ENCODE measurements at places on chromosomes 3 and 15.

DNA sequence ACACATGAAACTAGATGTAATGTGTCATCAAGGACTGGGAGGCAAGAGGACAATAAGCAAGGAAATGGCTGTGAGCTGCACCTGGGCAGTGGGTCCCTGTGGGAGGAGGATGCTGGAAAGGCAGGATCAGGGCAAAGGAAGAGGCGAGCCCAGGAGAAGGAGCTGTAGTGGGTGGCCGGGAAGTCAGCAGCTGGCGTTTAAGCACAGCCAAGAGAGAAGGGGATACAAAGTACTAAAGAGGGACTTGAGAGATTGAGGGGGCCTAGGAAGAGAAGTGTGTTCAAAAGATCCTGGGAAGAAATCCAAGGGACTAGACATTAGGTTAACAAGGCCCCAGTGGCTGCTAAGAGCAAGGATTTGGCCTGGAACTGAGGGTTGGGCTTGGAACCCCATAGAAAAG is 188.5 kb upstream of the SLC24A5 start:
- no peak for DNase-seq

DNA sequence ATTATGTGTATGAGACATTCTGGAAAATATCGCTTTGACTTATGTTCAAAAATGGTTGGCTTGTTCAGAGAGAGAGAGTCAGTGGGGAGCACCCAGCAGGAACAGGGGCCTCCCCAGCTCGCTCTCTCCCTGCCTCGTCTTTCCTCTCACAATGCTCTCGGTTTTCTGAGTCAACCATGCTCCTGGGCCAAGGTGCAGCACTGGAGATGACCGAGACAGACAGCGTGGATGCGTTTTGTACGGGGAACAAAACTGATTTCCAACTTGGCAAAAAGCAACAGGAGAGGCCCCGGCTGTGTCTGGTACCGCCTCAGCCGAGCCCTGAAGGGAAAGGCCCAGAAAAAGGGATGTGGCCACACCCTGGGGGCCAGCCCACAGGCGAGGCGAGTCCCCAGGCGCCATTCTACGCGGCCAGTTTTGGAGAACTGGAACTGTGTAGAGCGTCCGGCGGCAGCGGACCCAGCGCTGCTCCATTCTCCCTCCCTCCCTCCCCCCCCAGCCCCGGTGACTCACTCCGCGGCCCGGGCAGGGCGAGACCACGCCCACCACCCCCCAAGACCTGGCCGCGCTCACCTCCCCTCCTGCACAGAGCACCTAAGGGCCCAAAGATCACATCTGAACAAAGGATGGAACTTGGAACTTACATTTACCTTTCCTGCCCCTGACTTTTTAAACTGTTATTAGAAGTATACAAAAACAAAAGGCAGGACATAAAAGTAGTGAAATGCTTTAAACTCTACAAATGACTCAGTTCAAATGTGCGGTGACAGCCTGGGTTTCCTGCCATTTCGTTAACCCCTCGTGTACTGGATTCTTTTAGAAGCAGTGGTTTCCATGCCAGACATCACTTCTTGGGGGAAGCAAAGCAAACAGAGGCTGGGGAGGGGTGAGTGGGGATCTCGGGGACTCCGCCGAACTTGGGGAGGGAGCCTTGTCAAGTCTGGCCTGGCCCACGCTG is 12.7 kb downstream of the ATP10A start:
- peak; percentile 60 for DNase-seq

- DNase-seq: no peak
Observed at GRCh38 chr3:125213364-125213755, 812 bp upstream of the SLC12A8 start.

GRCh38 chr3:11379824-11380701 is 107.9 kb downstream of the ATG7 start:
- DNase-seq: no peak

DNA sequence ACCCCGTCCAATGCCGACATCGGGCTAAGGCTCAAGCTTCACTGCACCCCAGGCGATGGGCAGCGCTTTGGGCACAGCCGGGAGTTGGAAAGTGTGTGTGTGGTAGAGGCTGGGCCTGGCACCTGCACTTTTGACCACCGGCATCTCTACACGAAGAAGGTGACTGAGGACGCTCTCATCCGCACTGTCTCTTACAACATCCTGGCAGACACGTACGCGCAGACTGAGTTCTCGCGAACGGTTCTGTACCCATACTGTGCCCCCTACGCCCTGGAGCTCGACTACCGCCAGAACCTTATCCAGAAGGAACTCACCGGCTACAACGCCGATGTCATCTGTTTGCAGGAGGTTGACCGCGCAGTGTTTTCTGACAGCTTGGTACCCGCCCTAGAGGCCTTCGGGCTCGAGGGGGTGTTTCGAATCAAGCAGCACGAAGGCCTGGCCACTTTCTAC is 1.0 kb downstream of the PDE12 start:
- DNase-seq: peak; percentile 6

DNA sequence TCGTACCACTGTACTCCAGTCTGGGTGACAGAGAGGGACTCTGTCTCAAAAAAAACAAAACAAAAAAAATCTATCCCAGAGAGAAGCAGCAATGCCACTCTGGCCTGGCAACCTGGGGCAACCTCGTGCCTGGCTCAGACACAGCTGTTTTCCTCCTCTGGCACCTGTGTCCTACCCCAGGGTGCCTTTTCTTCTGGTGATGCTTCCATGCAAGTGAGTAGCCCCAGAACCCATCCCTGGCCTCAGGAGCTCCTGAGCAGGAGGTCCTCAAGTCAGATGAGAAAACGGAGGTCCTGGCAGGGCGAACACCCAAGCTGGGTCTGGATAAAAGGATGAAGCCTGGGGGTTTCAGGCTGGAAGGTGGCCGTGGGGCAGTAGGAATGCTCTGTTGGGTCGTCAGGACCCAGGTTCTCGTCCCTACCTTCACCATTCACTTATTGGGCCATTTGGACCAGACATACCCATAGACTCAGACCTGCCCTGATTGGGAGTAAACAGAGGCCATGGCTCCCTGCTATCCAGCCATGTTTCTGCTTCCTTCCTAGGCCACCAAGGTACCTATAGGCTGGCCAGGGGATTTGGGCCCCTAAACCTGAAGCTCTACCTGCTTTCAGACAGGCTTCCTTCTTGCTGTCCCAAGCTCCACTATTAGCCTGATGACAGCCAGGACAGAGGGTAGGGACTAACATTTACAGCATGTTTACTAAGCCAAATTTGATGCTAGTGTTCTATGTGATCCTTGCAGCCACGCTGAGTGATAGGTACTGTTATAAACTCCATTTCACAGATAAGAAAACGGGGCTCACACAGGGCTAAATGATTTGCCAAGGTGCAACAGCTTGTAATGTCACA is 102.2 kb downstream of the DAPK2 start:
- no peak for DNase-seq

GRCh38 chr3:180421721-180422120 is 180.2 kb upstream of the TTC14 start:
- no peak for DNase-seq

GRCh38 chr15:26261413-26261812 is 398.3 kb upstream of the ATP10A start:
- no peak for DNase-seq

DNA sequence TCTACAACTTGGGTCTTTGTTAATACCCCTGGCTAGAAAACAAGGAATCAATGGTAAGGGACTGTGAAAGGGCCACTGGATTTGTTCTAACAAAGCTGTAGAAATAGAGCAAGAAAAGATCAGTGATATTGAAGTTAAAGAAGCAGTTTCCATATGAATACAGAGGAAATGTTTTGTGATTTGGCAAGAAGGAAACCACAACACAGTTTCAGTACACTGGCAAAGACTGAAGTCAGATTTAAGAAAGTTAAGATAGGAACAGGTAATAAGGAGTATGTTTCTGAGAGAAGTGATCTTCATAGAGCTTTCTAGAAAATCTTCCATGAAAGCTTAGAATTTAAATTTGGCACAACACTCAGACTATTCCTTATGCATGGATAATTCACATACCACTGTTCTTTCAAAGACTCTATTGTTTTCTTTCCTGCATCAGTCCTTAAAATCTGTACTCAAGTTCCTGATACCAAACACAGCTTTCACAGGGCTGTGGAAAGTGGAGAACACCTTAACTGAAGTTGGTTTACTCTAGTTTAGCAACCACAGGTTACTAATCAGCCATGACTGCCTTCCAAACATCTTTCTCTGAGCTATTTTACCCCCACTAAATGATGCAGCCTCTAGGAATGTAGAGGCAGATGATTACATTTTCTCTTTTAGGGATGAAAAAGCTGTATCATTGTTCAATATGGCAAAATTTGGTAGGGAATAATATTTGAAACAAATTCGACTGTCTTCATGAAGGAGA is 32.4 kb upstream of the ALCAM start:
- DNase-seq: no peak

DNA sequence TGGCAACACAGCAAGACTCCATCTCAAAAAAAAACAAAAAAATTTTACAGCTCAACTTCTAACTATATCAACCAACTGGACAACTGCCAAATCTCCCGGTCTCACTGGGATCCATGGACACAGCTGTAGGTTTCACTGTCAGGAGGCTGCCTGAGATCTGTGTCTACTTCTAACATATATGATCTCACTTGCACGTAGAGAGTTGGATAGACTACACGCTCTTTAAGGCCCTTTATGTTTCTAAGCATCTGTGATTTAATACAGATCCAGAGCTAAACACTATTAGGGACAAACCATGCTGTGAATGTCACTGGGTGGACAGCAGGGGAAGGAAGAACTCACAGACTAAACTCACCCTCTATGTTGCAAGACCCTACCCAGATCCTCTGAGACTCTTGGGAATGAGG is 13.0 kb upstream of the APOD start:
- no peak for DNase-seq

DNA sequence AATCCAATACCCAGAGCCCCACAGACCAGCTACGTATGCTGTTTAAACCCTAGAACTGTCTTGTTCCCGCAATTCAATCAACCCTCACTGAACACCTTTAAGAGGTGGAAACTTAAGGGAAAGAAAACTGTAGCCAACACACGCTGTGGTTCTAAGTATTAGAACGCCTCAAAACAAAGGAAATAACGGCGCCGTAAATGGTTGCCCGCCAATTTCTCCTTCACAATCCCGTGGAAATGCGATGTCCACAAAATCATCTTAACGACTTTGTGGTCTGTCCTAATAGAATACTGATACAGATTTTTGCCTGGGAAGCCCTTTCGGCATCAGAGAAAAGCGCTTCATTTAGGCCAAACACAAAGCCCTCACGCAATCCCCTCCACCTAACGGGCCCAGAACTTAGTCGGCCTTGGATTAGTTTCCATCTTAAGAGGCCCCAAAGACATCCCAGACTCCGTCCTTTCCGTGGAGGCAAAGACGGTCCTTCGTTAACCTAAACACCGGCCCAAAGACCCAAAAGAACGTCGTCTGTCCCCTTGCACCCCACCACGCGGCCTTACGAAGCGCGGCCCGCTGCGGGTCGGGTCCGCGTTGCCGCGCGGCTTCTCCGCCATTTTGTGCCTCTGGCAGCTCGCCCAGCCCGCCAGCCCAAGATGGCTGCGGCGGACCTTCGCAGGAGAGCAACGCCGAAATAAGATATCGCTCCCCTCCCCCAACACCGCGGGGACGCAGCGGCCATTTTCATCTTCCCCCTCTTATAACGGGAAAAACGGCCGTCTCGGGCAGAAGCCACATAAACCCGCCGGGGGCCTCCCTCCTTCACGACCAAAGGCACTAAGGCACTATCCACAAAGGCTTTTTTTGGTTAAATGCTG is 763 bp downstream of the TRA2B start:
- DNase-seq: peak; percentile 68

DNA sequence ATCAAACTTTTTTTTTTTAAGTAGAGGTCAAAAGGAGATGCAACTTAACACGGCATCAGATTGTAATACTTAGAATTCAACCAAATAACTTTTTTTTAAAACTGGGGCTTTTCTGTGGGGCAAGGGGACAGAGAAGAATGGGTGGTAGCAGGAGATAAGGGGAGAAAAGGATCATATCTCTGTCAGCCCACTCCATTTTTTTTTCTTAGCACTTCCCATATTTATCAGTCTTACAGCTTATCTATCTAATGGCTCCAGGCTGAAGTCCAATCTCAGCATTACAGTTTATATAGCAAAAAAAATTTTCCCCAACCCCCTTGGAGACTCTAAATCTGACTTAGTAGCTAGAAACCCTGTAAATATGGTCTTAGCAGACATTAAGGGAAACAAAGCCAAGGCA is 69.3 kb downstream of the PIK3R4 start:
- no peak for DNase-seq

GRCh38 chr3:923161-923910 is 169.5 kb upstream of the CNTN6 start:
- DNase-seq: no peak

GRCh38 chr3:171427771-171428320 is 32.4 kb downstream of the TNIK start:
- DNase-seq: no peak

- no peak for DNase-seq
Observed at GRCh38 chr15:69320977-69321554, 22.4 kb downstream of the PAQR5 start.

GRCh38 chr3:45776611-45777010 is 19.7 kb downstream of the SLC6A20 start:
- no peak for DNase-seq

GRCh38 chr3:149186219-149186618 is 35.4 kb downstream of the CP start:
- no peak for DNase-seq

GRCh38 chr3:151290673-151291072 is 12.3 kb upstream of the P2RY14 start:
- no peak for DNase-seq

DNA sequence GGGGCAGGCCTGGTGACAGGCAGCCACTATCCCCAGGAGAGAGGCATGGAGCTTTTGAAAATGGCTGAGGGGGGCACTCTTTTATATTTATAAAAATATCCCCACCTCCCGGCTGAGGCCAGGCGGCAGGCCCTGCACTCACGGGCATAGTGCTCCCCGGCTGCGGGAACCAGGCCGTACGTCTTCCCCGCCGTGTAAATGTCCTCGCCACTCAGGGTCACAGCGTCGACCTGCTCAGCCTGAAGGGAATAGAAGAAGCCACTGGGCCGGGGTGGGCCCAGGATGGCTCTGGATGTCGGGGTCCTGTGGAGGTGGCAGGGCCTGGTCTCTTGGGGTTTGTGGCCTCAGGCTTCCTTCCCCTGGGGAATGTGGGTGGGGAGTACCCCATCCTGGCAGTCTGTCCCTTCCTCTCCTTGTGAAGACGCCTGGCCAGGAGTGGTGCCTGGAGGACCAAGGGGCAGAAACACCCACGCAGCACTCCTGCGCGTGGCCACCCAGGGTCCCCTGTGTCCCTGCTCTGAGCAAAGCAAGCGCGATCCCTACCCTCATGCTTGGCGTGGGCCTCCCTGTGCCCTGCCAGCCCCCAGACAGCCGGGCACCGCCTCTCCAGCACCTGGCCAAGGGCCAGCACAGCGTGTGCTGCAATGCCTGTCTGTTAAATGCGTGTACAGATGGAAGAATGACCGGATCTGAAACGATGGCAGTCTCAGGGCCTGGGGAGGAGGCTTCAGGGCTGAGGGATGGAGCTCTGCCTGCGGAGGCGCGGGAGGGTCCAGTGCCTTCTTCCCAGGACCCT is 18.9 kb downstream of the MELTF start:
- DNase-seq: no peak

GRCh38 chr3:48789665-48790064 is 58.0 kb downstream of the PRKAR2A start:
- no peak for DNase-seq

- no peak for DNase-seq
Observed at GRCh38 chr3:115062009-115062408, 85.1 kb downstream of the ZBTB20 start.

- no peak for DNase-seq
Observed at GRCh38 chr3:178777718-178778411, 241.6 kb downstream of the KCNMB2 start.

- DNase-seq: no peak
Observed at GRCh38 chr3:26018889-26019288, 229.0 kb downstream of the OXSM start.

- no peak for DNase-seq
Observed at GRCh38 chr3:125087768-125088391, 32.1 kb upstream of the HEG1 start.
